ENCODE measurements at places on chromosomes 11 and 22.
A peak's percentile ranks its signal among the peaks of the same experiment; 100 is the strongest.

DNA sequence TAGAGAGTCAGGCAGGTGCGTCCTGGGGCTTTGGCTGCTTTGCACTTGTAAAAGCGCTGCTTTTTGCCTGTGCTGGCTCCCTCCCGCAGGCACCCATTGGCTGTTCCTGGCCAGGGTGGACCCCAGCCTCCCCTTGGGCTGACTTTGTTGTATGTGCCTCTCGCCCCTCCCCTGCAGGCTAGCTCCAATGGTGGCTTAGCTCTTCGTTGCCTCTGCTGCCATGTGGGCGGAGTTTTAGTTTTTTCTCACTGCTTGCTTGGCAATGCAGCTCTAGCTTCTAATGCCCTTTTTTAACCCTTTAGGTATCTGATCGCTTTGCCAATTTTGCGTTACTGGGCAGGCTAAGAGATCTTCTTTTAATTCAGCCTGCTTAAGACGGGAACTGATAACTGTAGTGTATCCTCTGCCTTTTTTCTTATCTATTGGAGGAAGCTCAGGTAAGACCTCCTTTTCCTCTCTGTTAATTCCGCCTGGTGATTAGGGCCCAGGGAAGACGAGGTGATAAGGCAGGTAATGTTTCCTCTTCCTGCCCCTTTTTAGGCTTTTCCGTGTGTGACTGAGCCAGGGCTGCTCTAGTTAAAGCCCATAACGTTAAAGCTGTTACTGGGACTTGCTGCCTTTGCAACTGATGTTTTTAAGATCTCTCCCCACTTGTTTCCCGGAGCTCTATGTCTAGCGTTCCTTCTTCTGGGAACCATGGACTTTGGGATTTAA lies 11.7 kb upstream of the GLYATL1 start:
- peak; percentile 17 for DNase-seq

- DNase-seq = no peak
These were observed 114.5 kb upstream of the MTNR1B start for GRCh38 chr11:92854952-92855351.

- DNase-seq = no peak
These were observed 5.2 kb downstream of the MLC1 start for GRCh38 chr22:50080077-50080465.

- DNase-seq = peak; percentile 97
These were observed 2.8 kb upstream of the CCND1 start for GRCh38 chr11:69637941-69638871.

DNA sequence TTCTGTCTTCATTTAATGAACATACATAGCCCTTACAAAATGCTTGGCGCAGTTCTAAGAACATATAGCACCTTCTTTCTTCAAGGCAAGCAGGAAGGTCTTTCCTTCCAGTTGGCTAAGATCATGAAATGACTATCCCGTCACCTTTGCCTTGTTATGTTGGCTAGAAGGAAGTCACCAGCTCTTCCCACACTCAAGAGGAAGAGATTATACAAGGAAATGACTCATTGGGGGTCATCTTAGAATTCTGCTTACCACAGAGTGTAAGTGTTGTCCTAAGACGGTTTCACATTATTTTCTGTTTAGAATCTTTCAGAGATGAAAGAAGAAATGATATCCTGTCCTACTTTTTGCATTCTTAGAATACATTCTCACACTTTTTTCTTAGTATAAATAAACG lies 808.0 kb upstream of the LUZP2 start:
- DNase-seq = no peak

DNA sequence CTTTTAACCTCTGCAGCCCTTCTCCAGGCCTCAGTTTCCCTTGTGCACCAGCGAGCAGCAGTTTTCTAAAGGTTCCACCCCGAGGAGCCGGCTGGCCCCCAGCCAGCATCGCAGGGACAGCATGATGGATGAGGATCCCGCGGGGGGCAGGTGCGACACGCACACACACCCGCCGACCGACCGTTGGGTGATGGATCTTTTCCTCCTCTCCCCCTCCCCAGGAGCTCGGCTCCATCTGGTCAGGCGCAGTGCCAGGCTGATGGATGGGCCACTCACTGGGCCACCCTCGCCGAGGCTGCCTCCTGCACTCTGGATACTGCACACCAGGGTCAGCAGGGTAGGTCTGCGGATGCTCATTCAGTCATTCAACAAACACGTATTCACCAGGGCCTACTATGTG lies 12.8 kb upstream of the CABP7 start:
- DNase-seq = no peak

- DNase-seq = no peak
These were observed 61.8 kb downstream of the FBLN1 start for GRCh38 chr22:45564349-45565030.

Data from HuH-7 (cell line).